ENCODE measurements at places on chromosomes 2 and 18.

- DNase-seq: no peak
Observed at GRCh38 chr2:11898576-11898975, 152.1 kb downstream of the LPIN1 start.

DNA sequence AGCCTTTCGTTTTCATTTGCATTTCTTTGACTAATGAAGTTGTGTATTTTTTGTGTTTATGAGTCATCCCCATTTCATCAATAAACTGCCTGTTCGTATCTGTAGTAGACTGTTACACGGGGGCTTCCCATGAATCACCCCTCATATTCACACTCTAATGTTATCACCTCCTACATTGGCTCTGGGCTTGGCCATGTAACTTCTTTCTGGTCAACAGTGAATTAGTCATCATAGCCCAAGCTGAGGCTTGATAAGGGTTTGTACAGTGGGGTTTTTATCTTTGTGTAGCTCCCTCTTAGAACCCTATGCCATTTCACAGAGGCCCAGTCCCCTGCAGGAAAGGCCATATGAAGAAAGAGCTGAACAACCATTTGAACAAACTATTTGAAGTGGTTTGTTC, 151.0 kb downstream of the CCBE1 start:
- DNase-seq: no peak

GRCh38 chr2:36812196-36812595, 115.7 kb downstream of the VIT start:
- DNase-seq: no peak

DNA sequence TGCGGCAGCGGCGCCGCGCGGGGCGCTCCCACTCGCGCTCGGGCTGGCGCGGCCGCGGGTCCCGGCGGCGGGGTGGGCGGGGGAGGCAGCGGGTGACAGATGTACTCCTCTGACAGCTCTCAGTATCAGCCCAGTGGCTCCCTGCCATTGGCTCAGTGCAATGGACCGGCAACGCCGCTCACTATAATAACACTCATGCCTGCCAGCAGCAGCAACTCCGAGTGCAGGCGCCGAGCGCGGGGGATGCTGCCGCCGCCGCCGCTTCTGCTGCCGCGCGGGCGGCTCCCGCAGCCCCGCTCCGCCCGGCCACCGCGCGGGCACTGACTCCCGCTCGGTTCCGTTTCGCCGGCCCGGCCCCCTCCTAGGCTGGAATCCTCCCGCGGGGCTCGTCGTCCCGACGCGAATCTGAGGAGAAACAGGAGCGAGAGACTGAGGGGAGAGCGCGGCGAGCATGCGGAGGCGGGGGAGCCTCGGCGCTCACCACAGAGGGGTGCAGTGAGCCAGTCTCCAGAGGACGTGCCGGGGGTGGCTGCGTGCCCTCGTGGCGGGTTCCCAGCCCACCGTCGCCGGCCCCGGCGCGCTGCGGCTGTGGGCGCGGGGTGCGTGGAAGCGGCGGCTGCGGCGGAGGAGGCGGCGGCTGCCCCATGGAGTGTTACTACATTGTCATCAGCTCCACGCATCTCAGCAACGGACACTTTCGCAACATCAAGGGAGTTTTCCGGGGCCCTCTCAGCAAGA, at the start of gene ZNF804A:
Gene ZNF804A (plus strand): TSS at position 214 of the 738 bp plus-strand sequence. CDS start 431 bp downstream, at position 645.
- no peak for DNase-seq

DNA sequence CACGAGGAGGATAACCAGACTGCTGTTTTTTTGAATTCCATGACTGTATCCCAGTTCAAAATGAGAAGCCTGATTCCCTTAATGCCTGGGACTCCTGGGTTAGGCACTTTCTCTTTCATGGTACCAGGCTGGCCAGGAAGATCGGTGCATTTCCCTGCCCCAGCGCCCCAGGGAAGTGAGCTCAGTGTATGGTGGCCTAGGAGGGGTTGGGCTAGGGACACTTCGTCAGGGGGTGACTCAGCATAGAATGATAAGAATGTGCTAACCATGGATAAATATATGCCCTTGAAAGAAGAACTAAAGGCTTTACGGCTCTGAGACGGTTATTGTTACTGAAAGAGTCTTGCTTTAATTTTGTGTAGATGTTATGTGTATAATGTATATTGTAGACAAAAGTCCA, 27.5 kb upstream of the FAM237A start:
- DNase-seq: no peak

DNA sequence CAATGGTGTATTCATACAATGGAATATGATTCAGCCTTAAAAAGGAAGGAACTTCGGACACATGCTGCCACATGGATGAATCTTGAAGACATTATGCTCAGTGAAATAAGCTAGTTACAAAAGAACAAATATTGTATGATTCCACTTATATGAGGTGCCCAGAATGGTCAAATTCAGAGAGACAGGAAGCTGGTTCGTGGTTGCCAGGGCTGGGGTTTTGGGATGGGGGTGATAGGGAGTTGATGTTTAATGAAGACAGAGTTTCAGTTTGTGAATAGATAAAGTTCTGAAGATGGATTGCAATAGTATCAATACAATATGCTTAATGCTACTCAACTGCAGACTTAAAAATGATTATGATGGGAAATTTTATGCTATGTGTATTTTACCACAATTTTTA, 28.0 kb upstream of the MC2R start:
- DNase-seq: no peak

DNA sequence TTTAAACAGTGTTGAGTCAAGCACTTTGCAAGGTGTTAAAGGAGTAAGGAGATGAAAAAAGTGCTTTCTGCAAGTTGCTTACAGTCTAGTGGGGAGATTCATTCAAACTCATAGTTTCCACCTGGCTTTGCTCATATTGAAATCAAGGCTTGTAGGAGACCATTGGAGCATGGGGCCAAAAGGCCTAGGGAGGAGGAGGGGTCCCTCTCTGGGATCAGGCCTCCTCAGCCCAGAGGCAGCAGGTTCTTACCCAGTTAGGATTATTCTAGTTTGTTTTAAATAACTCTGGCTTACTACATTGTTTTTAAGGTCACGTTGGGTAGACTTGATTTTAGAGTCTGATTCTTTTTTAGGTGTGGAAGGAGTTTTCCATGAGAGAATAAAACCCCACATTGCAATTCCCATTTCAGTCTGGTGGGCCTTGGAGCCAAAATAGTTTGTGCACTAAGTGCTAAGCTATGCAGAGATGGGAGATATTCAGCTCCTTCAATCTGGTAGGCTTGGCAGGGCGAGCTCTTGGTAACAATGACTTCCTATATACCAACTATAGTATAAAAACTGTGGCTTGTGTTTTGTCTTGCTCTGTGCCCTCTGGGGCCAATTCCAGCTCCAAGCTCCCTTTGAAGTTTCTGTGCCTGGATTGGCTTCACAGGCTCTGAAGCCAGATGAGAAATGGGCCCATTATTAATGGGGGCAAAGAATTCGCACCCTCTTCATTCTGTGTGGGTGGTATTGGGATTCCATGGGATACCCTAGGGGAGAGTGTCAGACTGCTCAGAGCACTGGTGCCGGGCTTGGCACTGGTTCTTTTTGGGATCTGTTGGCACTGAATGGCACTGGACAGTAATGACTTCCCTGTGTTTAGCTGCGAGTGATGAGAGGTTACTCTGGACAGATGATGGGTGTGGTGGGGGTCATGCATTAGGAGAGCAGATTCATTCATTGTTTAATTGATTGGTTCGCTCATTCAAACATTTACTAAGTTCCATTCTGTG, 301.1 kb downstream of the MYCN start:
- no peak for DNase-seq

- no peak for DNase-seq
Observed at GRCh38 chr2:163066085-163066484, 227.5 kb upstream of the KCNH7 start.

GRCh38 chr2:40760071-40760666, 308.3 kb upstream of the SLC8A1 start:
- DNase-seq: no peak

- DNase-seq: no peak
Observed at GRCh38 chr2:152436148-152436547, 101.2 kb downstream of the FMNL2 start.

- DNase-seq: peak; percentile 3
Observed at GRCh38 chr2:230068651-230069055, at the start of gene SLC16A14. Gene SLC16A14, minus strand, starts transcription at chr2:230068924. Its CDS starts 9,572 bp downstream, at chr2:230059352.

DNA sequence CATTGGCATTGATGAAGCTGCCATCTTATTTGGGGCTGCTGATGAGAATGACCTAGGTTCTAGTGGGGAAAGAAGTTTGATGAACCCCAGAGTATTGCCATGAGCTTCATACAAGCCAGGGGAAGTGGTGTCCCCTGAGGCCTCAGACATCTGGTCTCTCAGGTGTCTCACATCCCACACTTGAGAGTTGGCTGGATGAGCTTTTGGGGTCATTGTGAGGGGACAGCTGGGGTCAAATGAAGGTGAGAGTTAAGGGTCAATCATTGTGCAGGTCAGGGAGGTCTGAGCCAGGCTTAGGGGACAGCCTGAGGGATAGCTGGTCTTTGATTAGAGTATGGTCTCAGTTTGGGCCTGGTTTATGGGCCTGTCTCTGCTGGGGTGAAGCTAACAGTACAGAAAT, 336.5 kb downstream of the CYP26B1 start:
- DNase-seq: no peak

DNA sequence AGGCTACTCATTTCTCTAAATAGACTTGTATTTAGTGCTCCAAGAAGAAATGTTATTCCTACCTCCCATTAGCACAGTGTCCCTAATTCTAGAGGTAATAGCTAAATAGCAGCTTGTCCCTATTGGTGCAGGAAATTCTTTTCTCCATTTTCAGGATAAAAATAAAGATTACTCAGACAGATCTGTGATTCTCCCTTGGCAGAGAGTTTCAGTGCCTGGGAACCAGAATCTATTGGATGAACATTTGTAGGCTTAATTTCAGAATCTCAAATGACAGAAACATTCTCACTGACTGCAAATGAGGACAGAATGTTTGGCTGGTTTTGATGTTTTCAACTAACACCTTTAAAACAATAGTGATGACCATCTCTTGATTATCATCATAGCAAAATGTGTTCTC, 33.3 kb upstream of the LGALSL start:
- no peak for DNase-seq

- no peak for DNase-seq
Observed at GRCh38 chr2:30756051-30756719, 51.1 kb downstream of the CAPN13 start.

DNA sequence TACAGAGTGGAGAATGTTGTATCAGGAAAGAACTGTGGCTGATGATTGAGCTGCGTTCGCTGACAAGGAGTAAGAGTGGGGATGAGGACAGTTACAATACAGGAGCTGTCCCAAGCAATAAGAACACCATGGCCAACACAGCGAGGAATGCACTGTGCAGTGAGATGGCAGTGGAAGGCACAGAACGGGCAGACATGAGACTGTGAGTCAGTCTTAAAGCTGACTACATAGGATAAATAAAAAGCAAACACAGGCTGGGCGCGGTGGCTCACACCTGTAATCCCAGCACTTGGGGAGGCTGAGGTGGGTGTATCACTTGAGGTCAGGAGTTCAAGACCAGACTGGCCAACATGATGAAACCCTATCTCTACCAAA, 89.8 kb downstream of the CABYR start:
- no peak for DNase-seq
